ENCODE measurements at places on chromosomes 2 and 18.

GRCh38 chr2:73832930-73833329 is 4.2 kb downstream of the STAMBP start:
- no peaks in the 10 kb centered on the region for H3K27me3 ChIP-seq
- peaks cover 28% of the 10 kb centered on the region for H3K36me3 ChIP-seq
- H3K4me1 ChIP-seq, result peaks cover 8% of the 10 kb centered on the region

- no peak overlapping the region for H3K27ac ChIP-seq
- H3K27me3 ChIP-seq, result no peaks in the 10 kb centered on the region
- no peaks in the 10 kb centered on the region for H3K4me1 ChIP-seq
- no peaks in the 10 kb centered on the region for H3K36me3 ChIP-seq
These were observed 948.7 kb downstream of the TSN start for GRCh38 chr2:122704109-122704563.

DNA sequence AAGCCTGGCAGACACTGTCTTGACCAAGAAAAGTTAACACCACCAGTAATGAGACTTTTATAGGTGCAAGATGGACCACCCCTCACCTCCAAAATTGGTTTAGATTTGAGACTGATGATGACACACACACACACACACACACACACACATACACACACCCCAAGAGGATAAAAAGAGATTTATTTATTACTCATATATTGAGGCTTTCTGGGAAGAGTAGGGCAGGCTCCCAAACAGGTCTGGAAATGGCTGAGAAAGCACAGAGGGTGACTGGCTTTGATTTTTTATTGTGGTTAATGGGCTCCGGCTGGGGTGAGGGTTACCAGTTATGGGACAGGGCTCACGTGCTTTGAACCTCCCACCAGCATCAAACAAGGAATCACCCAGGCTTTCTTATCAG is 54.2 kb upstream of the ADAM23 start:
- H3K4me3 ChIP-seq, result no peak overlapping the region
- H3K36me3 ChIP-seq, result no peaks in the 10 kb centered on the region
- no peak for DNase-seq
- no peaks in the 10 kb centered on the region for H3K4me1 ChIP-seq
- no peak overlapping the region for H3K27ac ChIP-seq

DNA sequence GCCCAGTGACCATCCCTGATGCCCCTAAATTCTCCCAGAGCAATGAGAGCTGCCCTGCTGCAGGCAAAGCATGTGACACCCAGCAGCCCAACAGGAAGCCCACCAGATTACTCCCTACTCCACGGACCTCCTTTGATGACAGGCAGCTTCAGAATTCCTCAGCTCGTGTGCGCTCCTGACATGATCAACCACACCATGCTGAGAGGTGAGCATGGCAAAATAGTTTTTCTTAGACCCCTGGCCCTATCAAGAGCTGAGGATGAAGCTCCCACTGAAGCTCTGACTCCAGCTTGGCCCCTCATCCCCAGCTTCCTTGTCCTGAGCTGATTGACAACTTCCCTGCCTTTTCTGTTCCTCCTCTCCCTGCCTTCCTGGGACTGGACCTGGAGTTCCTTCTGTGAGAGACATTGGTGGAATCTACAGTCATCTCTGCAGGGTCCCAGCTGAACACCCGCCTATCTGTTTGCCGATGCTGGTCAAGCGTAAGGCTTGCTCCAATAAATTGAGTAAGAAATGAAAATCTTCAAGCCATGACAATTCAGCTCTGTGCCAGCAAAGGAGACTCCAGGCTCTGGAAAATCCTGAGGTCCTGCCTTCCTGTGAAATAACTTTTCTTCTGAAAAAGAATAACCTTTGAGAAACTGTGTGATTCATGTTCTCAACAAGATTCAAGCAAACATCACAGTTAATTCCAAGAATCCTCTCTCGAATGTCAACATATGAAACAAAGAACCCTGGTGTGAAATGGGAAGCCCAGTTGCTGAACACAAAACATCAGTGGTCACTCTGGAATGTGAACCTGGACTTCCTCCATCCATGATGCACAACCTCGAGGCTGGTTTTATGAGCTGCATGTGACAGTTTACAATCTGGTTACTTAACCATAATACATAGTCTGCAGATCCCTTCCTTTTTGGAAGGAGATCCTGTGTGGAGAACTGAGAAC is 201.1 kb downstream of the SPP2 start:
- no peak overlapping the region for H3K4me3 ChIP-seq
- H3K36me3 ChIP-seq, result no peaks in the 10 kb centered on the region
- no peak overlapping the region for H3K27ac ChIP-seq
- no peaks in the 10 kb centered on the region for H3K27me3 ChIP-seq
- DNase-seq, result no peak

GRCh38 chr2:158319269-158319668 is 137.3 kb downstream of the CCDC148 start:
- H3K36me3 ChIP-seq, result no peaks in the 10 kb centered on the region
- no peaks in the 10 kb centered on the region for H3K27me3 ChIP-seq
- H3K4me3 ChIP-seq, result no peak overlapping the region
- DNase-seq, result no peak

GRCh38 chr2:120914839-120915521 is 179.3 kb downstream of the GLI2 start:
- no peak overlapping the region for H3K27ac ChIP-seq
- peaks cover 8% of the 10 kb centered on the region for H3K27me3 ChIP-seq
- H3K36me3 ChIP-seq, result no peaks in the 10 kb centered on the region
- no peak overlapping the region for H3K4me3 ChIP-seq
- DNase-seq, result no peak
- H3K4me1 ChIP-seq, result no peaks in the 10 kb centered on the region

All from T-cell (primary cell).